Stimulated activated CD8-positive, alpha-beta memory T cell treated with anti-CD3 and anti-CD28 coated beads, Interleukin-2, amount 100 ng/mL, for 48 hours (primary cell): ENCODE measurements at places on chromosomes 6 and 20.

DNA sequence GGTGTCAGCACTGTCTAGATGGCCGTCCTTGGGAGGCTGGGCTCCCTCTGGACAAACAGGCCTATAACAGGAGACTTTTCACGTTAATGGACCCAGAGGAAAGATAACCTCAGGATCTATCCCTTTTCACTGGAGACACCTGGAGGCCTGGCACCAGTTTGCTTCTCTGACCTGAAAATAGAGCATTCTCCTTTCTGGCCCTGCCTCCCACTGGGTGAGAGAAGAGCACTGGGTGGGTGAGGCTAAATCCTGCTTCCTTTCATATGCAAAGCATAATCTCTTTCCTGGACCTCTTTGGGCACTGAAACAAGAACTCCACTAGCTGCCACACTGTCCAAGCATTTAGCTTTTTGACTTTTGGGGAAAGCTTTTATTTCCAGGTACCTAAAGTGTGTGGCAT lies 78.3 kb downstream of the FOXO3 start:
- no peak for DNase-seq

DNA sequence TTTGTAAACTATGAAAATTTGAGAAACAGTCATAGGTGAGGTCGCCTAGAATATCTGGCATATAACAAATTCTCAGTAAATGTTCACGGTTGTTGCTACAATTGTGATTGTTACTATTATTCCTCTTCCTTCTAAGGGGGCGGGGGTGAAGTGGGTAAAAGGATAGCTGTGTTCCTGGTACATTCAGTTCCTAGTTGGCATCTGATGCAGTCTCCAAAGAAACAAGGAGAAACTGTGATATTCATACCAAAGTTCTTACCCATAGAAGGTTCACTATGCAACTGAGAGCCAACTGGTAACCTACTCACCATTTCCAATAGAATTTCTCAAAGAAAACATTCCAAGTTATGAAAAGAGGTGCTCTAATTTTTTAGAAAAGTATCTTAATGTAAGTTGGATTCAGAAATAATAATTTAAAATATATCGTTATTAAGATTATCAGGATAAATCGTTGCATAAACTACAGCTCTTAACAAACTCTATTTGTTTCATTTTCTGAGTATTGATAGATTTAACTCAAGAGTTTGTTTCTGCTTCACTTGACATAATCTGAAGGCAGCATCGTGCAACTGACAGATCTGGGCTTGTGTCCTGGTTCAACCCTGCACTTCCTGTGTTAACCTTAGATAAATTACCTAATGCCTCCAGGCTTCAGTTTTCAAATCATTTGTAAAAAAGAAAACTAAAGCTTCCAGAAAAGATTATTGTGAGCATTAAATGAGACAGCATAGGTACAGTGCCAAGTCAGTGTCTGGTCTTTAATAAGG lies 13.3 kb upstream of the MAP7 start:
- no peak for DNase-seq

DNA sequence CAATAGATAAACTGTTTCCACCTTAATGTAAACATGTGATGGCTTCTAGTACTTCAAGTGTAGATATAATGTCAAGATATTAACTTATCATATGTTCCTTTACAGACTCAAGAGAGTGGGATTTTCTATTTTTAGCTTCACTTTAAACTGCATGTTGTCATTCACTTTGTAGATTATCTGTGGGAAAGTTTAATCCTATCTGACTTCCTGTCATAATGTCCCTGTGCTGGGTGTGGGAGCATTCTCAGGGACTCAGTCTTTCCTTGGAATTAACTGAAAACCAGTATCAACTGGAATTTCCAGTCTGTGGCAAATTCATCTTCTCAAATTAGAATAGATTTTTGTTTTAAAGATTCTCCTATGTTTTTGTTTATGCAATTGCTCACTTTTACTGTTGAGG lies 226.1 kb upstream of the FERMT1 start:
- DNase-seq = no peak

GRCh38 chr6:95682476-95682875 lies 105.1 kb downstream of the MANEA start:
- DNase-seq = no peak

GRCh38 chr20:61170496-61171320 lies 81.4 kb upstream of the CDH4 start:
- no peak for DNase-seq

- DNase-seq = no peak
These were observed 383.7 kb downstream of the CD83 start for GRCh38 chr6:14501240-14501639.
